ENCODE measurements at places on chromosomes 1 and 21.

DNA sequence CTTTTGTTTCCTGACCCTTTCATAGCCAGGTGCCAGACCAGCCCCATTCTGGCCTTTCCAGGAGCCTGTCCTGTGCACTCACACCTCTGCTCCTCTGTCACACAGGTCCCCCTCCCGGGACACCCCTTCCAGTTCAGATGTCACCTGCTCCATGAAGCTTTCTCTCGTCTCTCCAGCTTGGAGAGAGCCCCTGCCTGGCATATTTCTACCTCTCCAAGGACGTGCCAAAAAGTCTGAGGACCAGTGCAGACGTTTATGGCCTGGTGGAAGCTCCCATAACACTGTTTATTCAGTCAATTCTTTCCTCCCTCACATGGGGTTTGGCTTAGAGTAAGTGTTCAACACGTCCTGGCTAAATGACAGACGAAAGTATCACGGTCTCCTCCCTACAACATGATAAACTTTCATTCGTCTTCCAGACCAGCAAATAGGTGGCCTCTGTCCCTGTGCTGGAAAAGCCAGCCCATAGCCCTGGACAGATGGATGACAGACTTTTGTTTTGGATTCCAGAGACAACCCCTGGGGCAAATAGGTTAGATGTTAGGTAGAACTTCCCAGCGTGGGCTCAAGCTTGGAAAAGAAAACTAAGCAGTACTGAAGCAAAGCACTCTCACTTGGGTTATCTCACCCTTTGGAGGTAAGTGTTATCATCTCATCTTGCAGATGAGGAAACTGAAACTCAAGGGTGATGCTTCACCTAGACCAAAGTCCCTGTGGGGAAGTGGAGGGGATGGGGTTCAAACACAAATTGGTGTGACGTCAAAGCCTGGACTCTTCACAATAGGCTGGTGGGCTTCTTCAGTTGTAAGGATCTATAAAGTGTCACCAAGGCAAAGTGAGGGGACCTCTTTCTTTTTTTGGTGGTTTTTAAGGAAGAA is 52.9 kb upstream of the ECE1 start:
- no peak for DNase-seq

GRCh38 chr1:11680270-11681070 is 478 bp downstream of the MAD2L2 start:
- DNase-seq, result no peak

DNA sequence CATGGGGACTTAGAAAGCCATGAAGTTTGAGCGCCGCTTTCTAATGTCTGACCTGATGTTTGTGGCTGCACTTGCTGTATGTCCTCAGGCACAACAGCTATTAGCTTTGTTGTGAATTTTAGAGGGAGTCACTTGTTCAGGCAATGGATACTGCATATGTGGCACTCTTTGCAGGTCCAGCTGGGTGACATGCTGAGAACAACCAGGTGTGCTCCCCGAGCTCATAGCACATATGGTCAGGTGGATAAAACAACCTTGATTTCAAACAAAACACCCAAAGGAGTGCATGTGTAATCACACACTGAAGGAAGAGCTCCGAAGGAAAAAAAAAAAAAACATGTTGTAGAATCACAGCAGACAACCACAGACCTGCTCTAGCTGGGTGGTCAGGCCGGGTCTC is 178.6 kb downstream of the BACH1 start:
- DNase-seq, result no peak

- no peak for DNase-seq
These were observed 67.1 kb upstream of the CAPZB start for GRCh38 chr1:19552291-19553010.

GRCh38 chr1:48470481-48470855 is 1.5 kb downstream of the SPATA6 start:
- DNase-seq, result no peak
